ENCODE measurements at places on chromosomes 3 and 15.
A peak's percentile ranks its signal among the peaks of the same experiment; 100 is the strongest.

GRCh38 chr3:191235331-191236314 is 36.6 kb downstream of the OSTN start:
- DNase-seq = peak; percentile 56

- DNase-seq = no peak
Observed at GRCh38 chr3:129854460-129854859, 39.1 kb downstream of the TMCC1 start.

DNA sequence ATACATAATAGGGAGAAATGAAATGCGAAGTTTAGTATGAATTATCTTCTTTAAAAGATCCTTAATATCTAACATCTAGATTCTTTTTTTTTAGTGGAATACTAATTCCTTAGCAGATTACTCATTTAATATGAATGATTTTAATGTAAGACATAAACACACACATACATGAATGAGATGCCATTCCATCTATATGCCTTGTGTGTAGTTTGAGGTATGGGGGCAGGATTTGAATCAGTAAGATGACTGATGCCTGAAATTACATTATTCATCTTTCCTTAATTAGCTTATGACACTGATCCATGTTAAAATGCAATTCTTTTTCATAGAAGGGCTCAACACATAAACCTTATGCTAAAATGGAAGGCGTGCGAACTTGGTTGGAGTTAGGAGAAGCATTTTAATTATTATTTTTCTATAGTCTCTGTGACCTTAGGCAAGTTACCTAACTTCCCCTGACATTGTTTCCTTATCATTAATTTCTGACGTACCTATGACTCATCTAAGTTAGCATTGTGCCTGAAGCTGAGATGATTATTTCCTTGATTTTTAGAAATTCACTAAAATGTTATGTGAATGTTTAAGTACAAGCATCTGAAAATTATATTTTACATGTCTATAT is 10.8 kb upstream of the BNIP2 start:
- no peak for DNase-seq

DNA sequence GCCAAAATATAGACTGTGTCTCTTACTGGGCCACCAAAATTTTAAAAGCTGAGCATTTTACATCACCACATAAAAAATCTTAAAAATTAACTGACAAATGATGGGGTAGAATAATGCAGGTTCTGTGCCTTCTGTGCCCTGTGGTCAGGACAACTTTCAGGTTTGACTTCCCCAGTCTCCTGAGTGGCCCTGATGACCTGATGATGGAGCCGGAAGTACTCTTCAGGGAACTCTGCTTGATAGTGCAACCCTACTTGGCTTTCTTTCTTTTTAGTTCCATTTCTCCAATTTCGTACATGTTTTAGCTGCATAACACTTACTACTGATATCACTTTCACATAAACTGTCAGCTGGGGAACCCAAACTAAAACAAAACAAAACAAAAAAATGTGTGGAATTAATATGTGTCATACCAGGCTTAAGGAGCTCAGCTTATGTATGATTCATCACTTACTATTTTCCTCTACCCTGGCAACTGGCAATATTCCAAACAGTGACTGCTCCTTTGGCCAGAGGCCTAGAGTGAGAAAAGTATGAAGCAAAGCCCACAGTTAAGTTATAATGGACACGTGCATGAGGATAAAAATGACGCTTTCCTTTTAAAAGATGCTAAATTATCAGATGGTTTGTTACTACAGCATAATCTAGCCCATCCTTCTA is 194.3 kb downstream of the BCHE start:
- peak; percentile 92 for DNase-seq

DNA sequence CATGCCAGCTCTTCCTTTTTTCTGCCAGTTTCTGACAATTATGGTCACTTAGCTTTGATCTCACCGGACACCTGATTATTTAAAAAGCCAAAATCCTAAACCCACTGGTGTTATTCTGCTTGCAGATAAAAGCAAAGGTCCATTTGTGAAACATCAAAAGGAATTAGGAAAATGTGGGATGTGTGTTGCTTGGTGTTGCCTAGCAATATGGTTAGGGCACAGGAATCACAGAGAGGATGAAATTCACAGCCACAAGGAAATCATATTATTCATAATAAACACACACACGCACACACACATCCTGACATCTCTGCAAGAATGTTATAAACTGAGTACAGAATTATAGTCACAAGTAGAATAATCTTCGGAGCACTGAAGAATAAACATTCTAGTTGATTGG is 89.3 kb upstream of the BHLHE40 start:
- DNase-seq = no peak

DNA sequence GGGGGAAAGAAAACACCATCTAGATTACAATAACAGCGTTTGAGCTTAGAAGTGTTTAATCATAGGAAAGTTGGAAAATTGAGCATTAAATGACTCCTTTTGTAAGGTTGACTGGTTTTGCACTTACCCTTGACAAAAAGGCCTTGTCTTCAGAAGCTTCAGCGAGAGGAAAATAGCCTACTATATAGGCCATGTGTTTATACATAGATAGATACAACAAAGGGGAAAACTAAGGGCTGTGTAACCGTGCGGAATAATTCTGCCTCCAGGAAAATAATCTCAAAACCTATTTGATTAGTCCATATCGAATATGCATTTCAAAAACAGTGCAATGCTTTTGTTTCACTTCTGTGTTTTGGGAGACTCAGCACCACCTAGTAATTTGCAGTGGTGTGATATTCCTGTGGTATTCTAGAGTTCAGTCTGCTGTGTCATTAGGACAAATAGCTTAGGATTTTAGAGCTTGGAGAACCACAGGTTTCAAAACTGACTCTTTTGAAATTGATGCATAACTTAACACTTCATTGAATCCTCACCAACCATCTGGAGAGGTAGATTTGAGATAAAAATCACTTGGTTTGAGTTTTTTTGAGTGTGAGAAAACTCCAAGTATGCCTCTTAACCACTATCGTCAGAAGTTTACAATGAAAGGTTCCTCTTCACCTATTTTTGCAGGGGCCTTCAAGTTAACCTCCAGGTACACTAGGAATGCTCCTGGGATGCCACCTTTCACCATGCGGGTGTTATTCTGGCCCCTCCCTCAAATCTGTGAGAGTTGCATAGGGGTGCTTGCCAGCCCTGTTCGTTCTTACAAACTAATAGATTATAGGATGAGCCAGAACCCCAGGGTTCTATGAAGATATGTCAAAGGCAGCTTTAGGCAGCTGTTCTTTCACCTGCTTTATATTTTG is 1.9 kb downstream of the ARHGAP31 start:
- no peak for DNase-seq

- DNase-seq = no peak
Observed at GRCh38 chr15:41896566-41896965, 2.7 kb upstream of the SPTBN5 start.

DNA sequence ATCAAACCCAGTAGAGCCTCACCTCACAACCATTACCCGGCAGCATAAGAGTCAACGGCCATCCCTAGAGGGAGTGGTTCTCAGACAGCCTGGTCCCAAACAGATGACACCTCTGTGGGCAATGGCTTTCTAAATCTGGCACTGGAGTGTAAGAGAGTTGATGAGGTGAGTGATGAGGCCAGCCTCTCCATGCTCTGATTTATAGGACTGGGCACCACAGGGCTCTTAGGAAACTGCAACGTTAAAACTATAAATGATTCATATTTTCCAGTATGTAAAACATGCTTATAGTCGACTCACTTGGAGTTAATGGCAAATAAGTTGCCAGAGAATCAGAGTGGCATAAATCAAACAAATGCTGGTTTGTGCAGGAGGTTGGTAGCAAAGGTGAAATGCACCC is 187.7 kb downstream of the GREM1 start:
- DNase-seq = no peak

DNA sequence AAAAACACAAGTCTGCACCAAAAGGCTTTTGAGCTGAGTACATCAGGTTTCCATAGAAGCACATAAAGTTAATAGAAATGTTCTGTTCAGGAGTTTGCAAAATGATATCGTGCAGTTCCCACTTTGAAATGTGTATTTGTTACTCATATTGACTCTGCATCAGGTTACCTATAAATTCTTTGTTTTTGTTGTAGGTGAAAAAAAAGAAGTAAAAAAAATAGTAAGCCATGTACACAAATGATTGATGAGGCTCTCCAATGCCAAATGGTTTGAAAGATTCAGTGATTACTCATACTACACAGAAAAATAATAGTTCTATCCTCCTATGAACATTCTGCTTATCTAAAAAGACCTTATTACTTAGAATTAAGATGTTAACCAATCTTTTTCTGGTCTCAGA is 287.3 kb upstream of the MME start:
- DNase-seq = no peak

DNA sequence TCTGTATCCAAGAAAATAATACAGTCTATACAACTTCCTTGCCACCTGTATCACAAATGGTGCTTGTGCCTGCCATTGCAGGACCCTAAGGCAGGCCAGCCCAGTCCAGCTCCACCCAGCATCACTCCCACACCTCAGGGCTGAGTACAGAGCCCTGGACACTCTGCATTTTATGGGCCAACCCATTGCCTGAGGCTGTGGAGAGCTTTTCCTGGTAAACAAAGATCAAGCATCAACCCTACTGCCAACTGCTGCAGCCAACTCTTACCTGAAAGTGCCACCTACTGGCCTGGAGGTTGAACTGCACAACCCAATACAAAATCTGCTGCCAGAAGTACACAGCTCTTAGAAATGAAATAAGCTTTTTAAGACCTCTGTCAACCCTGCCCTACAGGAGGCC is 1082.2 kb downstream of the NAALADL2 start:
- no peak for DNase-seq

- peak; percentile 31 for DNase-seq
Observed at GRCh38 chr3:81581966-81582599, 179.4 kb downstream of the GBE1 start.

DNA sequence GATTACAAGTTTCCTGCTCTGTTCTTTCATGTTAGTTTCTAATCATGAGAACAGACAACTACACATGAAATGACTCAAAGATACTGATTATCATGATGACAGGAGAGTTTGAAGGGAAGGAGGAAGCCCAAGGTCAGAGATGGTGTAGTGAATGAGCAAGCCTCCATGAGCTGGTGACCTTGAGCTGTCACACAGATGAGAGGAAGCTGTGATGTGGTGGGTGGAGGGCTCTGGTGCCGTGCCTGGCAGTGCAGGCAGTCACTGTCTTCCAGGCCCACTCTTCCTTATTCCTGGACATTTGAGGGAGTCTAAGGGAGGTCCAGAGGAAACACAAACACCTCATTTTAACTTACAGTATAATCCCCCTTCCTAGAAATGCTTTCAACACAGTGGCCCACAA is 133.4 kb upstream of the ROPN1 start:
- no peak for DNase-seq

- no peak for DNase-seq
Observed at GRCh38 chr3:150825192-150825915, 62.4 kb upstream of the SIAH2 start.

DNA sequence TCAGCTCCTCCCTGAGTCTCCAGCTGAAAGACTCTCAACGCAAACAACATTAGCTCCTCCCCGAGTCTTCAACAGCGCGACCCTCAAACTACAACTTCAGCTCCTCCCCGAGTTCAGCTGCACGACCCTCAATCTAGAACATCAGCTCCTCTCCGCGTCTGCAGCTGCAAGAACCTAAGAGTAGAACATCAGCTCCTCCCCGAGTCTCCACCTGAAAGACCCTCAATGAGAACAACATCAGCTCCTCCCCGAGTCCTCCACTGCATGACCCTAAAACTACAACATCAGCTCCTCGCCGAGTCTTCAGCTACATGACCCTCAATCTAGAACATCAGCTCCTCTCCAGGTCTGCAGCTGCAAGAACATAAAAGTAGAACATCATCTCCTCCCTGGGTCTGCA is 78.3 kb downstream of the TFRC start:
- DNase-seq = no peak

DNA sequence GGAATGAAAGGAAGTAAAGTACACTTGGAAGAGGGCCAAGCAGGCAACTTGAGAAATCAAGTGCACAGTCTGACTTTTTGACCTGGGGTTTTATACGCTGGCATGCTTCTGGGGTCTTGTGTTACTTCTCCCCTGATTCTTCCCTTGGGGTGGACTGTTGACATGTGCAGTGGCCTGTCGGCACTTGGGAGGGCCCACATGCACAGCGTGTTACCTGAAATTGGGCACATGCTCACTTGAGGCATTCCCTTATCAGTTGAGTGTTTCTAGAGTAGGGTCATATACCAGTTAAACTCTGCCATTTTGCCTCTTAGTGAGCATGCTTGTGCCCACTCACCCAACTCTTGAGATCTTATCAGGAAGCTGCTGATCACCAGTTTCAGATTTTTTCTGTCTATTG is 329.1 kb upstream of the SOX2 start:
- no peak for DNase-seq

GRCh38 chr15:66633938-66634250 is 68.1 kb upstream of the LCTL start:
- no peak for DNase-seq

DNA sequence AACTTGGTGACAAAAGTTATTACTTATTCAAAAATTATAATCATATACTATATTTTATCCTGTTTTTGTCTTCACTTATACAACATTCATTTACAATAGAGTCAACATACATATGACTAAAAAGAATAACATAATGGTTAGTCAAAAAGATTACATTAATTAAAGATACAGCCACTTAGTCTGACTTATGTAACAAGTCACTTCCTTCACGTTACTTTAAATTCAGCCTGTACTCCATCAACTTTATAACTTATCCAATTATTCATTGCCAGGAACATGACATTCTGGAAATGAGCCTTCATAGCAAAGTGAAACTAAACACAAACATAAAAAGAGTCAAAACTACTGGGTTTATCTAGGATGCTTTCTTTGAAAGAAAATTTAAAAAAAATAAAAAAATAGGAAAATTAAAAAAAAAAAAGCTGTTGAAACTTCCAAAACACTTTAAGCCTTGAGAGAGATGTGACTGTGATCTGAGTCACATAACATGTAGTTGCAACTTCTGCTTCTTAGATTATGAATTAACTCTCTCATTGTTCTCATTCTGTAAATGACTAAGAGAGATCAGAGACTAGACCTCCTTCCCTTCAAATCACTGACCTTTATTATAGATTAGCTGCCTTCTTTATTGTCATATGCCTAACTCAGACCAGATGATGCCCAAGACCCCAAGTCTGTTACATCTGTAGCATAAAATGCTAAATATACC is 107.8 kb downstream of the MYRIP start:
- no peak for DNase-seq
